RKO (cell line): ENCODE measurements at places on chromosomes 12 and 14.

DNA sequence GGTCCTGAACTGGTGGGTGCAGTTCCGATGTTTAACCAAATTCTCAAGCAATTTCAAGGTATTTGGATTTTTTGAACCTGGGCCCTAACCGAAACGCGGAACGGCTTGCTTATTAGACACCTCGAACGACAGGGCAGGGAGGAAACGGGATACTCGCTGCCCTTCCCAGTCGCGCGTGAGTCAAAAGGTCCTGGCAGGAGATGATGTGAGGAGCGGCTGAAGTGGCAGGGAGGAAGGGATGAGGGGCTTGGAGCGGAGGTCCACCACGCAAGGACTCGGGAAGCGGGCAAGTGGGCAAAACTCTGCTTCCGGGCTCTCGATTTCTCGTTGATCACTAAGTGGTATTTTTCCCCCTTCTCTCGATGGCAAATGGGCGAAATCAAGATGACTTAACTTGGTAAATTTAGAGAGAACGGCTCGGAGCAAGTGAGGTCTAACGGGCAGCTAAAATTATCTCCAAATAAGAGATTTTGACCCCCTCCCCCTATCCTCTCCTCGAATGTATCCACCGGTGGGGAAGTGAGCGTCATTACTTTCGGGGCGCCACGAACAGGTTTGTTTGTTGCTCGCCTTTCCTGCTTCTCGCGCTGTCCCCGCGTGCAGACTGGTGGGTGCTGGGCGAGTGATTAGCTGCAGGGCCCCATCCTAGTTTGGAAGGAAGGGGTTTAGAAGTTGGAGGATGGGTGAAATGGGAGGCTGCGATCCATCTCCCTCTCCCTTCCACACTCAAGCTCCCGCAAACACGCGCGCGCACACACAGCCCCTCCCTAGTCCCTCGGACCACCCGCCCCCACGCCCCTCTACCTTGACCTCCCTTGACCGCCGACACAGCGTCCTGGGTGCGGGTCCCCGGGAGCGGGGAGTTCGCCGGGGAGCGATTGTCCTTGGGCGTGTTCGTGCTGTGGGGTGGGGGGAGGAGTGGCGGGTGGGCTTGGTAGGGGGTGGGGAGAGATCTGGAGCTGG, 986 bp upstream of the NTF3 start:
- DNase-seq: no peak

- DNase-seq: peak; percentile 86
These were observed 26.6 kb upstream of the MDM1 start for GRCh38 chr12:68358532-68359485.

DNA sequence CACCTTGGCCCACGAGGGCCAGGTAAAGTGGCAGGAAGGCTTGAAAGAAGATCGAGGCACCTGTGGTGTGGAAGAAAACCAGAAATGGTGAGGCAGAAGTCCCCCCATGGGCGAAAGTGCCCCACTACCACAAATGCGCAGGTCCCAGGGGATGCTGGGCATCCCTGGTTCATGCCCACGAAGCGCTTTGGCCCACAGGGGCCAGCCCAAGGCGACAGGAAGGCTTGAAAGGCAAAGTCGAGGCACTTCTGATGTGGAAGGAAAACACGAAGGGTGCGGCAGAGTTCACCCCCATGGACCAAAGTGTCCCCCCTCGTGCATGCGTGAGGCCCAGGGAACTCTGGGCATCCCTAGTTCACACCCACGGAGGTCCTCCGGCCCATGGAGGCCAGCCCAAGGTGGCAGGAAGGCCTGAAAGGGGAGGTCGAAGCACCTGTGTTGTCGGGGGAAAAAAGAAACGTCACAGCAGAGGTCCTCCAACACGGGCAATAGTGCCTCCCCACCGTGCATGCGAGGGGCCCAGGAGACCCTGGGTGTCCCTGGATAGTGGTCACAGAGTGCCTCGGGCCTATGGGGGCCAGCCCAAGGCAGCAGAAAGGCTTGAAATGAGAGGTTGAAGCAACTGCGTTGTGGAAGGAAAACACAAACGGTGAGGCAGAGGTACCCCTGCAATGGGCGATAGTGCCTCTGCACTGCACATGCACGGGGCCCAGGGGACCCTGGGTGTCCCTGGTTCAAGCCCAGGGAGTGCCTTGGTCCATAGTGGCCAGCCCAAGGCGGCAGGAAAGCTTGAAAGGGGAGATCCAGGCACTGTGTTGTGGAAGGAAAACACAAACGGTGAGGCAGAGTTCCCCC, 373.9 kb downstream of the ALG10 start:
- no peak for DNase-seq

DNA sequence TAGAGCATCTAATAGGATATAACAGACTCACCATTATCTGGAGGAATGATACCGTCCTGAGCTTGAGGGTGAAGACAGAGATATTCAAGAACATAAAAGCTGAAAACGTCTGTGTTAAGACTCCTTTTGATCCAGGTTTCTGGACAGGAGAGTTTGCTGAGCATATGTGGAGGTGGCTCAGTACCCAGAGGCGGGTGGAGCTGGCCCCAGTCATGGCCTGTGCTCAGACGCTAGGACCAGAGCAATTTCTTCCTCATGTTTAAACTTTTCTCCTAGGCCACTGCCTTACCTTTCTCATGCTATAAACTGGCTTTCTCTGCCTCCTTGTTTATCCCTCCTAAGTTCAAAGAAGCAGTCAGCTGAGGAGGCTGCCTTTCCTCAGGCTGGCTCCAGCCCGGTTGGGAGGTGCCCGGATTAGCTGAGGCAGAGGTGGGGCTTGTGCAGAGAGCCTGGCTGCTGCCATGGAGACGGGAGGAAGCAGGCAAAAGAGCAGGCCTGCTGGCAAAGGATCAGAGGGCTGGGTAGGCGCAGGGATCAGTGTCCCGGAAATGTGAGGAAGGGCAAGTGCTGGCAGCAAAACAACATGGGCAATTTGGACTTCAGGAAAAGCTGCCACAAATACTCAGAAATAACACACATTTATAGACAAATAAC, 13.7 kb downstream of the COA8 start:
- no peak for DNase-seq

DNA sequence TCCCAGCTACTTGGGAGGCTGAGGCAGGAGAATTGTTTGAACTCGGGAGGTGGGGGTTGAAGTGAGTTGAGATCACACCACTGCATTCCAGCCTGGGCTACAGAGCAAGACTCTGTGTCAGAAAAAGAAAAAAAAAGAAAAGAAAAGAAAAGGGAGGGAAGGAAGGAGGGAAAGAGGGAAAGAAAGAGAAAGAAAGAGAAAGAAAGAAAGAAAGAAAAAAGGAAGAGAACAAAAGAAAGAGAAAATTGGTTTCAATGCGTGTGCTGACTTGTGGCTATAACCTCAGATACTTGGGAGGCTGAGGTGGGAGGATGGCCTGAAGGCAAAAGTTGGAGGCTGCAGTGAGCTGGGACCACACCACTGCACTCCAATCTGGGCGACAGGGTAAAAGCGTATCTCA, 128.4 kb upstream of the TBX3 start:
- DNase-seq: no peak

- DNase-seq: peak; percentile 79
These were observed at the start of gene IGFBP6 for GRCh38 chr12:53097564-53098353. IGFBP6 (plus strand) TSS chr12:53097667; CDS start chr12:53097718, 51 bp downstream.

- DNase-seq: peak; percentile 83
These were observed 326.3 kb downstream of the ZFP36L1 start for GRCh38 chr14:68466491-68466977.
